ENCODE measurements at places on chromosomes 12 and 14.

GRCh38 chr12:1338483-1339177 is 255.8 kb downstream of the FBXL14 start:
- no peak for DNase-seq

DNA sequence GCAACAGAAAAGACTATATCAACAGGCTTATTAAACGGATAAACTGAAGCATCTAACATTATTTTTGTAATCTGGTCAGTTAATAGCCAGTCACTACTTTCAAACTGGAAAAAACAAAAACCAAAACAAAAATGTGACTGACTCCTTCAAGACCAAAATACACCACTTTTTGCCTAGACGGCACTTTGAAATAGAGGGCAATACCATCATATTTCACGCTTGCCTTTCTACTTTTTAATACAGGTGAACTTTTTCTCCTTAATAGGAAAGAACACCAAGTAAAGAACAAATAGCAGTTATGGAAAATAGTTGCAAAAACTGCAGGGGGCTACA is 550 bp upstream of the NUP107 start:
- no peak for DNase-seq

- DNase-seq, result no peak
These were observed 24.9 kb downstream of the TCTN1 start for GRCh38 chr12:110638796-110639195.

DNA sequence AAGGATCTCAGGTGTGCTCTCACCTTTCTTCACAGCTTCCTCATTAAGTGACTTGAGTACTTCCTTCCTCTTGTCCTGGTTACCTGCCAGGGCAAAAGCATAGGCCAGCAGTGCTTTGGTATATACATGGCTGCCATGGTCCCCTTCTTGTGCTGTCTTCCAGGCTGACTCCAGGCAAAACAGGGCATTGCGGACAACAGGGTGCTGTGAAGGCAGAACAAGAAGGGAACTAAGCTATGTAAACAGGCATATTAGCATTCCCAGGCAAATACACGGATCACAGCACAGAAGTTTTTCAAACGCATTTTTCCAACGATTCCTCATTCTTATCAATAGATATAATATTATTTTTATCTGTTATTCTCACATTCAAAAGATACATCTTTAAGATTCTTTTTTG is 39.0 kb downstream of the A2M start:
- DNase-seq, result no peak

GRCh38 chr12:34393821-34394150 is 371.5 kb downstream of the ALG10 start:
- no peak for DNase-seq

GRCh38 chr14:104794631-104794992 is 936 bp downstream of the AKT1 start:
- no peak for DNase-seq

DNA sequence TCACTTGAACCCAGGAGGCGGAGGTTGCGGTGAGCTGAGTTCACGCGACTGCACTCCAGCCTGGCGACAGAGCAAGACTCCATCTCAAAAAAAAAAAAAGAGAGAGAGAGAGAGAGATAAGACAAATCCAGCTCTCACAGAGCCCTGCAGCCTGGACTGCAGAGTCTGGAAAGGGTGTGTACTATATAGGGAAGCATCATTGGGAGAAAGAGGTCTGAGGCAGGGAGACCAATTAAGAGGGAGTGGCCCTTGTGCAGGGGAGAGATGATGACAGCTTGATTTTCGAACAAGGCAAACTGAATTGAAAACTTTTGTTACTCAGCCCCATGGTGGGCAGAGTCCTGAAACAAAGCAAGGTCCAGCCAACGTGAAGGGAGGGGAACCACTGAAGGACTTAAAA is 116.2 kb downstream of the CCDC60 start:
- no peak for DNase-seq

- no peak for DNase-seq
These were observed 3.4 kb downstream of the PPTC7 start for GRCh38 chr12:110579535-110580253.

GRCh38 chr14:49191380-49191779 is 394.8 kb downstream of the RPS29 start:
- DNase-seq, result no peak

GRCh38 chr12:62701492-62701891 is 233.5 kb downstream of the PPM1H start:
- DNase-seq, result no peak

DNA sequence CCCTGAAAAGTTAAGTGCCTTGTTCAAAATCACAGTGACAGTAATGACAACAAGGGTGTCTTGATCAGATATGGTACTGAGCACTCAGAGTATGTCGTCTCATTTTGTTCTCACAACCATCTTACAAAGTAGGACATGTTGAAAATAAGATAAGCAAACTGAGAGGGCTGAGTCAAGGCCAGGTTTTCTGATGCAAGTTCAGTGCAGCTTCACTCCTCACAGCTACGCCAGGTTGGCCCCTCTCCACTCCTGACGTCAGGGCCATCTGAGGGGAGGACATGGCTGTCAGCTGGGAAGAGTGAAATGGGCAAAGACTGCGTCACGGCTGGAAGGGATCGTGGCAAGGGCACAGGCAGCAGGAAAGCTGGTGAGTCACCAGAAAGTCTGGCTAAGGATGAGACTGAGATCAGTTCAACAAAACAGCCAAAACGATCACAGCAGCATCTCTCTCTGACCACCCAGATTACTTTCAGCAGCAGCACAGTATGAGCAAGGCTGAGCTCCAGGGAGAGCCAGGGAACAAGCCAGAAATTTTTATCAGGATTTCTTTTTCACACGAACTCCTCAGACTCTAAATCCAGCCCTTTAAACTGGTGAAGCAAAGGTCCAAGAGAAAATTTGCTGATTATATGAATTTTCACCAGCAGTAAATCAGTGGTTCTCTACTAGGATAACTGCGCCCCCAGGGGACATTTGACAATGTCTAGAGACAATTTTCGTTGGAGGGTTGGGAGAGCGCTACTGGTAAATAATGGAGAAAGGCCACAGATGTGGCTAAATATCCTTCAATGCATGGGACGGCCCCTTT is 297.9 kb upstream of the AMIGO2 start:
- DNase-seq, result no peak
